ENCODE measurements at places on chromosomes 2 and 18.

DNA sequence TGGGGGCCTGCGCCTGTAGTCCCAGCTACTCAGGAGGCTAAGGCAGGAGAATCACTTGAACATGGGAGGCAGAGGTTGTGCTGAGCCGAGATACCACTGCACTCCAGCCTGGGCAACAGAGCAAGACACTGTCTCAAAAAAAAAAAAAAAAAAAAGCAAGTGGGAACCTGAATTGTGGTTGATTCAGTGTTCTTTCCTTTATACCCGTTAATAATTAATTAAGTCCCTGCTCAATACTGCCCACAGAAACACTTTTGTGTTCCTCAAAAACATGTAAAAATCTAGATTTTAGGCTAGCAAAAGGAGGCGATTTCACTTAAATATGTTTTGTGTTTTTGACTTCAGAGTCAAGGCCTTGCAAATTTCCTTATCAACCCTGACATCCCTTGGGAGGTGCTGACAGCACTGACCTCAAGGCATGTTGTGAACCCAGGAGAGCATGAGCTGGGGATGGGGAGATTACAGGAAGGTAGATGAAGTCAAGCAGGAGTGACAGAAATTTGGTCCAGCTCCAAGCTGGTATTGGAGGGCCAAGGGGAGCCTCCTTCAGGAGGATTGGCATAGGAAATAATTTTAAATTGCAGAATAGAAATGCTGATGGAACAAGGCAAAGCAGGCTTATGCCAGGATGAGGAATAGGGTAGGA is 89.0 kb upstream of the PNPT1 start:
- DNase-seq = no peak
- H3K27me3 ChIP-seq = peaks cover 6% of the 10 kb centered on the region
- H3K36me3 ChIP-seq = no peaks in the 10 kb centered on the region
- no peaks in the 10 kb centered on the region for H3K4me1 ChIP-seq

- H3K4me3 ChIP-seq = no peak overlapping the region
- no peak for DNase-seq
- no peaks in the 10 kb centered on the region for H3K27me3 ChIP-seq
- H3K27ac ChIP-seq = no peak overlapping the region
- no peaks in the 10 kb centered on the region for H3K36me3 ChIP-seq
- peaks cover 12% of the 10 kb centered on the region for H3K4me1 ChIP-seq
Observed at GRCh38 chr18:13375302-13376255, 157.0 kb downstream of the LDLRAD4 start.

GRCh38 chr2:239212929-239213642 is 187.7 kb downstream of the HDAC4 start:
- H3K4me1 ChIP-seq = peaks cover 26% of the 10 kb centered on the region
- DNase-seq = no peak
- H3K4me3 ChIP-seq = no peak overlapping the region
- H3K27ac ChIP-seq = no peak overlapping the region

- peaks cover 10% of the 10 kb centered on the region for H3K36me3 ChIP-seq
- H3K27ac ChIP-seq = no peak overlapping the region
- DNase-seq = no peak
- no peaks in the 10 kb centered on the region for H3K4me1 ChIP-seq
Observed at GRCh38 chr2:126496493-126496892, 159.5 kb upstream of the GYPC start.

DNA sequence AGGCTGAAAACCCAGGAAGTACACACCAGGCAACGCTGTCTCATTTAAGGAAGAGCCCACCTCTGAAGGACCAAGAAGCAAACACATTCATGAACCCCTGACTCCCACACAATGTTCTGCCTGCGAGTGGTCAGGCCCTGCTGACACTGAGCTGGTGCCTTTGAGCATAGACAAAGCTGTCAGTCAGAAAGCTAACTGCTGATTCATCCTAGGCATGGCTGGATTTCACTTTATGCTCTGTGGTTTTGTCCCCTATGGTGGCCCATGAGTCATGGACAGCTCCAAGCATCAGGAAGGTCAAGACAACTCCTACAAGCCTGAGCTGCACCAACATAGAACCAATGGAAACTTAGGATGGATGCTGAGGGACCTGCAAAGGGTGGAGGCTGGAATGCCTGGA is 78.9 kb downstream of the UXS1 start:
- H3K27me3 ChIP-seq = no peaks in the 10 kb centered on the region
- no peak overlapping the region for H3K27ac ChIP-seq
- H3K4me1 ChIP-seq = peaks cover 8% of the 10 kb centered on the region
- no peak overlapping the region for H3K4me3 ChIP-seq

DNA sequence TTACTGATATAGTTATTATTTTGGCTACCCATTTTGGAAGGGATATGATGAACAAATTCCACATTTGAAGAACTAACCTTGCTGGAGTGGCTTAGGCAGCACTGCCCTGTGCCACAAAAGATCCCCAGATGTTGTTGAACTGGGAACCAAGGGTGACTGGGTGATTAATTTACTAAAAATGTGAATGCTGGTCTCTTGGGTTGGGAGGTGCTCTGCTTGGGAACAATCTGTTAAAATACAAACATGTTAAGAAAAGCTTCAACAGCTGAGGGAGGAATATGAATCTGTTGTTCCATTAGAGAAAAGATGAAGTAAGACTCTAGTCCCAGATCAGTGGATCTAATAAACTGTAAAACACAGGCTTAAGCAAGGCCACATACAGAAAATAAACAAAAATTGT is 1860.1 kb downstream of the SUCLG1 start:
- no peak overlapping the region for H3K4me3 ChIP-seq
- no peaks in the 10 kb centered on the region for H3K36me3 ChIP-seq
- no peaks in the 10 kb centered on the region for H3K4me1 ChIP-seq
- DNase-seq = no peak
